ENCODE measurements at places on chromosomes 12 and 14.

DNA sequence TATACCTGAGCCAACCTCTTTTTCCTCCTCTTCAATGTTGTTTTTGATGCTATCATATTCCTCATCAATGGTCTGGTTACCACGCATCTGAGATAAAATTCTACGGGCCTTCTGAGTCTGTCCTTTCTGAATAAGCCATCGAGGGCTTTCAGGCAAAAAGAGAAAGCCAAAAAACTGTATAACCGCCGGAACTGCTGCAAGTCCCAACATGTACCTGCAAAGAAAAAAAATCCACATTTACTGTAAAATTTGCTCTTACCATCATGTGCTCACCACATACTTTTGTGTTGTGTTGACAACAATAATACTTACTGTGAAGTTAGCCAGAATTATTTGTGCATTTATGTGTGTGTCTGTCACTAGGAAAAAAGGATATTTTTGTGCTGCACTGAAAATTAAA lies 77.6 kb downstream of the SLC2A13 start:
- no peak for DNase-seq

DNA sequence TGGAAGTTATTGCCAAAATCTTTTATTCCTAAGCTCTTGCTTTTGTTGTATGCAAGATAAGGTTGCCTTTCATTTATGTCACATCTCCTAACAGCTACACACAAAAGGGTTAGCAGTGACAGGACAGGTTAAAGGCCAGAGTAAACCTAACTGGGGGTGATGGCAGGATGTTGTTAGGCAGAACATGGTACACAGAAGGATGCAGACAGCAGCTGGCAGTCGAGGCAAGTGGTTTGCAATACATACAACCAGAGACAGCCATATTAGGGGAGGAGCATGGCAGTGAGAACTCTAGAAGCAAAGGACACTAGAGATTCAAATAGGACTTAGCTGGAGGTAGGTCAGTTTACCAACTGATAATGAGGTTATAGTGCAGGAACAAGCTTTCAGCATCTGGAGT lies 2.7 kb upstream of the ABCD2 start:
- no peak for DNase-seq

DNA sequence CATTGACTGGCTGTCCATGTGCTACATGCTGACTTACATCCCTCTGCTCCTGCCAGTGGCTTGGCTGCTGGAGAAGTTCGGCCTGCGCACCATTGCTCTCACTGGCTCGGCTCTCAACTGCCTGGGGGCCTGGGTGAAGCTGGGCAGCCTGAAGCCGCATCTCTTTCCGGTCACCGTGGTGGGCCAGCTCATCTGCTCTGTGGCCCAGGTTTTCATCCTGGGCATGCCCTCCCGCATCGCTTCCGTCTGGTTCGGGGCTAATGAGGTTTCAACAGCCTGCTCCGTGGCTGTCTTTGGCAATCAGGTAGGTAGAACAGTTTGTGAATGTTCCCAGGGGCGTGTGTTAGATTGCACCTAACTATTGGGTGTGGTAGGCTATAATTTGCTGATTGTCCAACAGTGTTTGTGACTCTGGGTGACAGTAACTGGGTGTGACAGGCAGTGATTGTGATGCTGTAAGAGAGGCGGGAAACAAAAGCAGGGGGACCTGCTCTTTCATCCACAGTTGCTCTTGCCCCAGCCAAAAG lies 981 bp downstream of the FLVCR2 start:
- no peak for DNase-seq

DNA sequence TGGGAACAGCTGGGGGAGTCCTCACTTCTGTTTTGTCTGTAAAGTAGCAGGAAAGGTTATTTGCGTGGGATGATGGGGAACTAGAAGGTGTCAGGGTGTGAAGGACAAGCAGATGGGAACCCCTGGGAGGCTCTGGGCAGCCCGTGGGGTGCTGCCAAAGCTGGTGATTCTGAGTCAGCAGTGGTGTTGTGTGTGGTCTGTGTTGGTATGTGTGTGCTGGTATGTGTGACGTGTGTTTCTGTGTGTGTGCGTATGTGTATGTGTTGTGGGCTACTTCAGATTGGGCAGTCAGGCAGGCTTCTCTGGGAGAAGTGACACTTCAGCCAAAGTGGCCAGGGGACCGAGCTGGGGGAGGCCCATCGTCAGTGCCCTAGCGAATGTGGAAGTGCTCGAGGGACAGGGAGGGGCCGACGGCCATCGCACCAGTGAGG lies 15.3 kb upstream of the BDKRB2 start:
- no peak for DNase-seq

DNA sequence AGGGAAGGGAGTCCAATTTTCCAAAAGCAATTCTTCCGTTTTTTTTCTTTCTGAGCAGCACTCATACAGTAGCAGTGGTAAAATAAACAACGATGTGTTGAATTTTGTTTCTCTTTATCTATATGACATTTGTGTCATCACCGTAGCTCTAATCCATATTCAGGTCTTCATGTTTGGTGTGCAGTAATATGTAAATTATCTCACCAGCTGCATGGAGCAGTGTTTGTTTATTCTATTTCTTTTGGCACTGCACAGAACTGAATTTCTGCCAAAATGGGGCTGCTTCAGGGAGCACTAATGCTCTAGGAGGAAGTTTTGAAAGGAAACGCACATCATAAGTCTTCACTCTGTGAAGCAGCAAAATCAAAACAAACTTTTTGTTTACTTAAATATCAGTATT lies 130.0 kb upstream of the NPAS3 start:
- no peak for DNase-seq

Data from NCI-H1436 treated with DMSO at 0.1 percent for 48 hours (cell line).